ENCODE measurements at places on chromosomes 6 and 20. TPM values are rescaled to one million over a fixed set of nuclear protein-coding genes. Genes with fewer than 3 reads are reported as not detected.

- no peak overlapping the region for H3K27ac ChIP-seq
- H3K4me1 ChIP-seq = no peaks in the 10 kb centered on the region
- H3K27me3 ChIP-seq = peaks cover 2% of the 10 kb centered on the region
- no peaks in the 10 kb centered on the region for H3K36me3 ChIP-seq
- no peak for DNase-seq
These were observed 47.2 kb upstream of the SYNDIG1 start for GRCh38 chr20:24422091-24422760.

DNA sequence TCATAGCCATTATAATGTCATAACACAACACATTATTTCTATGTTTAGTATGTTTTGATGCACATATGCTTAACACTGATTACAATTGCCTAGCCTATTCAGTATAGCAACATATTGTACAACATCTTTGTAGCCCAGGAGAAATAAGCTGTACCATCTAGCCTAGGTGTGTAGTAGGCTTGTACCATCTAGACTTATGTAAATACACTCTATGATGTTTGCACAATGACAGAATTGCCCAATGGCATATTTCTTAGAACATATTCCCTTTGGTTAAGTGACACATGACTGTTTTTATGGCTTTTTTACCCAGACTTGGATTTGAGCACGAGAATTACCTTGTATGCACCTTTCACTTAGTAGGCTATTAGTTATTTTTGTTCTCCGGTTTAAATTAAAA, 64.5 kb upstream of the HIVEP1 start:
- no peak for DNase-seq
- no peaks in the 10 kb centered on the region for H3K4me1 ChIP-seq
- H3K36me3 ChIP-seq = no peaks in the 10 kb centered on the region
- H3K27me3 ChIP-seq = no peaks in the 10 kb centered on the region

DNA sequence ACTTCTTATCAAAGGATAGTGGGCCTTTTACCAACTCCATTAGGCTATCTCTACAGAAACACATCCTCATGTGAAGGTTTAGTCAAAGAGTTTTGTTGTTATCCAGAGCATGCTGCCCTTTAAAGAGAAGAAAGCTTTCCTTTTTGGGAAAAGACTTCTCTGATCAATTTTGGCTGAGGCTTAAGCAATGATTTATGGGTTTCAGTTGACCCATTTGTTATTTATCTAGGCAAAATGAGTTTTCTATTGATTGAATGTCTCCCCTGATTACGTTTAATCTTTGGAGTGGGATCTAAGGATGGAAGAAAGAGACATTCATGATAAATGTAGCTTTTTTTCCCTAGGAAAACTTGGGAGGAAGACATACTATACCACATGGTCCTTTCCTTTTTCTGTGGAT, 326.6 kb upstream of the JAG1 start:
- no peaks in the 10 kb centered on the region for H3K36me3 ChIP-seq
- no peak overlapping the region for H3K27ac ChIP-seq
- H3K27me3 ChIP-seq = no peaks in the 10 kb centered on the region

- H3K27me3 ChIP-seq = no peaks in the 10 kb centered on the region
- no peak for DNase-seq
- H3K36me3 ChIP-seq = peaks cover 3% of the 10 kb centered on the region
- no peak overlapping the region for H3K4me3 ChIP-seq
- H3K4me1 ChIP-seq = peaks cover 31% of the 10 kb centered on the region
These were observed 98.7 kb downstream of the SHLD1 start for GRCh38 chr20:5848711-5849505.

- H3K27ac ChIP-seq = no peak overlapping the region
- no peak overlapping the region for H3K4me3 ChIP-seq
- H3K27me3 ChIP-seq = peaks cover 2% of the 10 kb centered on the region
- DNase-seq = no peak
These were observed 38.4 kb downstream of the ALDH8A1 start for GRCh38 chr6:134911547-134911946.

DNA sequence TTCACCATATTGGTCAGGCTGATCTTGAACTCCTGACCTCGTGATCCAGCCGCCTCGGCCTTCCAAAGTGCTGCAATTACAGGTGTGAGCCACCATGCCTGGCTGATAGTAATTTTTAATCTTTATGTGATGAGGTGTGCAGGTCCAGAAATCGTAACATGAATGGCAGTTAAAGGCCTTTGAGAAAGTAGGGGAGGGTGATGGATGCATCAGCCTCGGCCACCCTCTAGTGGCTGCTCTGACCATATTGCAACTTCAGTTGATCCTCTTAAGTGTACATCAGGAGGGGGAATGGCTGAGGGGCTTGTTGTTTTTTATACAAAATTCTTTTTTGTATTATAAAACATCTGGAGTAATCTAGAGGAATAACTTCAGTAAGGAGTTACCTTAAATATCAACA, 193.0 kb downstream of the ZFAND3 start:
- H3K4me3 ChIP-seq = no peak overlapping the region
- H3K36me3 ChIP-seq = peaks cover 4% of the 10 kb centered on the region
- H3K27me3 ChIP-seq = no peaks in the 10 kb centered on the region
- no peak for DNase-seq
- no peak overlapping the region for H3K27ac ChIP-seq

- no peak overlapping the region for H3K4me3 ChIP-seq
- H3K36me3 ChIP-seq = no peaks in the 10 kb centered on the region
- H3K4me1 ChIP-seq = no peaks in the 10 kb centered on the region
- no peak for DNase-seq
- no peak overlapping the region for H3K27ac ChIP-seq
- no peaks in the 10 kb centered on the region for H3K27me3 ChIP-seq
These were observed 443.7 kb downstream of the GJA1 start for GRCh38 chr6:121879149-121879548.

DNA sequence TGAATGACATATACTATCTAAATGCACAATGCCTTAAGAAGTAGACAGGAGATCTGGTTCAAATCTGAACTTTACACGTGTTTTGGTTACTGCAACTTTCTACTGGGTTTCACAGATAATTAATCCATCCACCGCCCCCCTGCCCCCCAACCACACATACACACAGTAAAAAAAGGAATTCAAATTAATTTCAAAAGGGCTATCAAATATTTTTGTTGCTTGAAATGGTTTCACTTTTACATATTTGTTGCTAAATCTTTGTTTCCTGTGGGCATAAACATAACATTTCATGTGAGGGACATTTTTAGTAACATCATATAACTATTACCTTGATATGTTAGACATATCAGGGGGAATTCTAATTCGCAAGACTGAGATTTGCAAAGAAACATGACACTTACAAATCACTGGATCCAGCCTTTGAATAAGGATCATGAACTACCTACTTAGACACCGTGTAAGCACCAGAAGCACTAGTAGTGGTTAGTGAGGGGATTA, 7.5 kb downstream of the NEDD9 start:
- no peak for DNase-seq
- no peaks in the 10 kb centered on the region for H3K27me3 ChIP-seq
- peak overlapping the region; percentile 54 for H3K4me3 ChIP-seq
- H3K27ac ChIP-seq = peak overlapping the region; percentile 93
- peaks cover 74% of the 10 kb centered on the region for H3K4me1 ChIP-seq

GRCh38 chr20:63703976-63704748, 3.6 kb downstream of the ARFRP1 start:
- peaks cover 32% of the 10 kb centered on the region for H3K36me3 ChIP-seq
- H3K4me1 ChIP-seq = peaks cover 27% of the 10 kb centered on the region
- DNase-seq = no peak
- no peaks in the 10 kb centered on the region for H3K27me3 ChIP-seq
- no peak overlapping the region for H3K27ac ChIP-seq

GRCh38 chr20:61134296-61135030, 117.6 kb upstream of the CDH4 start:
- H3K36me3 ChIP-seq = no peaks in the 10 kb centered on the region
- H3K4me1 ChIP-seq = no peaks in the 10 kb centered on the region
- H3K4me3 ChIP-seq = no peak overlapping the region
- H3K27me3 ChIP-seq = no peaks in the 10 kb centered on the region
- no peak overlapping the region for H3K27ac ChIP-seq

DNA sequence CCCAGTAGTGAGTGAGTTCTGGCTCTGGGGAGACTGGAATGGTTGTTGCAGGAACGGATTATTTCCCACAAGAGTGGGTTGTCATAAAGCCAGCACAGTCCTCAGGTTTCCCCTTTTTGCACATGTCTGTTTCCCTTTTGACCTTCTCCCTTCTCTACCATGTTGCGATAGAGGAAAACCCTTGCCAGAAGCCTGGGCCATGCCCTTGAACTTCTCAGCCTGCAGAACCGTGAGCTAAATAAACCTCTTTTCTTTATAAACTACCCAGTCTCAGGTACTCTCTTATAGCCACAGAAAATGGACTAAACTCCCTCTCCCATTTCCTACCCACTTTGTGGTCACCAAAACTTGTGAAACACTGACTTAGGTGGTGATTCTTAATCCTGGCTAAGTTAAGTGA, 7.2 kb upstream of the PPP1R16B start:
- H3K27me3 ChIP-seq = no peaks in the 10 kb centered on the region
- H3K4me1 ChIP-seq = peaks cover 53% of the 10 kb centered on the region
- H3K27ac ChIP-seq = no peak overlapping the region
- peaks cover 17% of the 10 kb centered on the region for H3K36me3 ChIP-seq

DNA sequence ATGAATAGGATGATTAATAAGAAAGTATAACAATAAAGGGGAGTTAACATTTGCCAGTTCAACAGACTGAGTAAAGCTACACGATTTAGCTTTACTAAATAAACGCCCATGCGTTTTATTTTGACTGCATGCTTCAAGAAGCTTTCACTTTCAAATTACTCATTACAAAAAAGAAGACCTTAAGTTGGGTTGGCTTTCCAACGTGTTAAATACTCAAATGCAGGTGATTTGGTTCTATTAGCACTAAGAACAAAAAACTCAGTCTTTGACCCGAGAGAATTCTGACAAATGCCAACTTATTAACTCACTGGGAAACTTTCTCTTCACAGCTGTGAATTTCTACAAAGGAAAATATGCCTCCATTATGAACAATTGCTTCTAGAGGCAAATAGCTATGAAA, 24.8 kb downstream of the RNF146 start:
- H3K4me1 ChIP-seq = peaks cover 22% of the 10 kb centered on the region
- no peaks in the 10 kb centered on the region for H3K27me3 ChIP-seq
- no peak for DNase-seq

DNA sequence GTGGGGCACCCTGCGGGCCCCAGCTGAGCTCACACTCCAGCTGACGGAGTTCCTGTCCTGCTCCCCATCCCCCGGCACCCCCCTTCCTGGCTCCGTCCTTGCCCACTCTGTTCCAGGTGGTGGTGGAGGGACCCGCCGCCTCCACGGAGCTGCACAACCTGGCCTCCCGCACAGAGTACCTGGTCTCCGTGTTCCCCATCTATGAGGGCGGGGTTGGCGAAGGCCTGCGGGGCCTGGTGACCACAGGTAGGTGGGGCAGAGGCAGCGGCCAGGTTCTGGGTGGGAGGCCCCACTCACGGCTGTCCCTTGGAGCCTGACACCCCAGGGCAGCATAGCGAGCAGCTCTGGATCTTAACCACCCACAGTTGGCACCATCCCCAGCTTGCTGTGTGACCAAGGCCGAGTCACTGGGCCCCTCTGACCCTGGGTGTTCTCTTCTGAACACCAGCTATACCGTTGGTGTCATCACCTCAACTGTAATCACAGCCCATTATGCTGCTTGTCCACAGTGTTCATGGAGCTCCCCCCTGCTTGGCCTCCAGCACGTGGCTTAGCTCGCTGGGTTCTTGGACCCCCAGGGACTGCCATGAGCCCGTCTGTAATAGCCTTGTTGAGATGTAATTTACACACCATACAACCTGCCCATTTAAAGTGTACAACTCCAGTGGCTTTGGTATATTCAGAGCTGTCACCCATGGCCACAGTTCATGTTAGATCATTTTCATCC, 17.4 kb downstream of the COL20A1 start:
- H3K4me1 ChIP-seq = no peaks in the 10 kb centered on the region
- H3K4me3 ChIP-seq = no peak overlapping the region
- H3K27ac ChIP-seq = no peak overlapping the region
- DNase-seq = no peak
- H3K36me3 ChIP-seq = no peaks in the 10 kb centered on the region

- no peak for DNase-seq
- H3K27me3 ChIP-seq = no peaks in the 10 kb centered on the region
- H3K4me1 ChIP-seq = peaks cover 1% of the 10 kb centered on the region
- no peak overlapping the region for H3K4me3 ChIP-seq
These were observed 72.0 kb downstream of the PREP start for GRCh38 chr6:105330913-105331312.

DNA sequence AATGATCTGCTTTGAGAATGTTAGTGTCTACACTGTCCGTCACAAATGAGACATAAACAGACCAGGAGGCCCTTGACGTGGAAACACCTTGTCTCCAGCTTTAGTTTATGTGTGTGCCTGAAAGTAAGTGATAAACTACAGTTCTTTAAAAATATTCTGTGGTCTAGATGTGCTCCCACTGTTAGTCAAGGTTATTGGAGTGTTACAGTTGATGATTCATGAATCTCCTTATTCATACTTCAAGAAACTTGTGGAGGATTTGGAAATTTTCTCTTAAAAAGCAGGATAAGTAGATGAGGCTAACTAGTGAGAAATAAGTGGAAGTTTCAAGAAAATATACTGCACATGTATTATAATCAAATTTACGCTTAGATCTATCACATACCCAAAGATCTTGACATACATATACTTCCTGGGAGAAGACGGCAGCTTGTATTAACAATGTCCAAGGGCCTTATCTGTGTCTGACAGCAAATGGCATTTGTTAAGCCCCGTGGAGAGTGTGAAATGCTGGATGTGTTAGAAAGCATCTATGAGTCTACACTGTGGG, 90.5 kb upstream of the MBOAT1 start:
- H3K36me3 ChIP-seq = no peaks in the 10 kb centered on the region
- H3K4me1 ChIP-seq = no peaks in the 10 kb centered on the region

DNA sequence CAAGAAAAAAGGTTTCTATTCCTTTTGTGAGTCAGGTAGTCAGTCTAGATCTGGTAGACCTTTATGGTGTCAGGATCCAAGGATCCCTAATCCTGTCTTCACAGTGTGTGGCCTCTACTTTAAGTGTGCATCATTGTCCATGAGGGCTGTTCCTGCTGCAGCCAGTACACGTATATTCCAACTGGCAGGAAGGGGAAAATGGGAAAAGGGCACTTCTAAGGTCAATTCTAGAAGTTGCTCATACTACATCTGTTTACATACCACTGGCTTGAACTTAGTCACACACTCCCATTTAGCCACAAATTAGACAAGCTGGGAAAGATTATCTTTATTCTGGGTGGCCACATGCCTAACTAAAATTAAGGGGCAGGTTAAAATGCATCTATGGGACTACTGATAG, 9.7 kb upstream of the MMS22L start:
- peaks cover 32% of the 10 kb centered on the region for H3K27me3 ChIP-seq
- no peaks in the 10 kb centered on the region for H3K36me3 ChIP-seq

The MPC1 gene
- total RNA-seq = 27.1 TPM

The RIMS4 gene
- total RNA-seq = not detected

The CNKSR3 gene
- total RNA-seq = not detected

The RNF144B gene
- total RNA-seq = 1.3 TPM

The NUDT3 gene
- 13.3 TPM for total RNA-seq

The SYNGAP1 gene
- 44.9 TPM for total RNA-seq

The GTF2H4 gene
- total RNA-seq = 34.1 TPM

The GFRAL gene
- not detected for total RNA-seq

The RTN4IP1 gene
- 5.4 TPM for total RNA-seq

The CD40 gene
- 1.1 TPM for total RNA-seq

Measured in activated CD4-positive, alpha-beta T cell treated with anti-CD3 and anti-CD28 coated beads, Interleukin-2, amount 10 ng/mL, durations not matched to agents 7 days and 5 days (primary cell).